Activated naive CD8-positive, alpha-beta T cell treated with anti-CD3 and anti-CD28 coated beads for 36 hours (primary cell): ENCODE measurements at places on chromosomes 13 and 19. TPM values are rescaled to one million over a fixed set of nuclear protein-coding genes. Genes with fewer than 3 reads are reported as not detected.
A peak's percentile ranks its signal among the peaks of the same experiment; 100 is the strongest.

- DNase-seq = no peak
Measured at GRCh38 chr13:113888701-113889330, 24.9 kb upstream of the GAS6 start.

- DNase-seq = no peak
Measured at GRCh38 chr19:2231621-2232221, 4.4 kb downstream of the PLEKHJ1 start.

GRCh38 chr13:29758531-29759114, 91.8 kb downstream of the UBL3 start:
- DNase-seq = peak; percentile 66

DNA sequence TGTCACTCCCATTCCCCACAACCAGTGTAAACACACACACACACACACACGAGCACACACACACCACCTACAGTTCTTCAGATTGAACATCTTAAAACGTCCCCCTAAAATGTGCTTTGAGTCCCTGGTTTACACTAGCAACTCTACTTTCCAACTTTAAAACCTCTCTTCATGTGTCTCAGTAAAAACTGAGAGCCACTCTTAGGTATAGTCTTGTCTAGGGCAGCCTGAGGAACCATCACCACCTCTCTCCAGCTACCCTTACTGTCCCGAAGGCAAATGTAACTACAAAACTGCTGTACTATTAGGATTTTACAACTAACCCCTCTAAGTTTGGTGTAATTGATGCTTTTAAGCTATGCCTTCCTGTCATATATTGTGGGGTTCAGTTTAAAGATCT, 1501.6 kb upstream of the MIR17HG start:
- DNase-seq = no peak

DNA sequence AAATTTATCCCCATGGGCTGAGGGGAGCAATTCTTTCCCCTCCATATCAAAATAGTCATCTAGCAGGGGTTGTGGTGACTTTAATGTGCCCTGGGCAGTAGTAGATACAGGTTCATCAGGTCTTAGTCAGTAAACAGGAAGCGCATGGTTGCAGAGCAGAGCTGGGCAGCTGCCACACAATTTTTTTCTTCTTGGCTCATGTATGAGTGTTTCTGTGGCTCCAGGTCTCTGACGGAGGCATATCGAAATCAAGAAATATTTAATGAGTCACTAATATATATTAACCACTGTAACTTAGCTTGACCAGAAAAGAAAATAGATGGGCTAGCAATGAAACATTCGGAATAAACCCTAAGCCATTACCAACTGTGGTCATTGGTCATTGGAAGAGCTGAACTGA, 68.4 kb upstream of the UBL3 start:
- no peak for DNase-seq

DNA sequence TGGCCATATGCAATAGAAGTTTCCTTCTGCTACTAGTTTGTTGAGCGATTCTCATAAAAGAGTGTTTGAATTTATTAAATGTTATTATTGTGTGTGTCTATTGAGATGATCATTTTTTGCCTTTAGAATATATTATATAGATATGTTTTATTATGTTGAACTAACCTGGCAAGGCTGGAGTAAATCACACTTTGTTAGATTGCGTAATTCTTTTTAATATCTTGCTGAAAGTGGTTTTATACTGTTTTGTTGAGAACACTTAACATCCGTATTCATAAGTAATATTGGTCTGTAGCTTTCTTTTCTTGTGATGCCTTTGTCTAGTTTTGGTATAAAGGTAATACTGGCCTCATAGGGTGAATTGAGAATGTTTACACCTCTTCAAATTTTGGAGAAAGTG, 574.3 kb upstream of the PCDH20 start:
- DNase-seq = no peak

DNA sequence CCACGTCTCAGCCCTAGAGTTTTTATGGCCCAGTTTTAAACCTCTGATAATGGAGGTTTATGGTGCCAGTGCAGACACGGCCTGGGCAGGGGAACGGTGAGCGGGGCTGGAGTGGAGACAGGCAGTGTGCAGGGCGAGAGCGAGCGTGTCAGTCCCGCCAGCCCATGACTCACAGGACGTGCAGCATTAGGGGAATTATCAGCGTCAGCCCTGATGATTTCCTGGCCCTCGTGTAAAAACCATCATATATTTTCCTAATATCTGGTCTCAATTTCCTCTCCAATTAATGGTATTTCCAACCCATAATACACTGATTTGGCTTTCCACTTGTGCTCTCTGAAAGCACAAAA, 104.6 kb upstream of the VSTM2B start:
- no peak for DNase-seq

- peak; percentile 21 for DNase-seq
Measured at GRCh38 chr13:106534639-106535551, 567 bp downstream of the EFNB2 start.

DNA sequence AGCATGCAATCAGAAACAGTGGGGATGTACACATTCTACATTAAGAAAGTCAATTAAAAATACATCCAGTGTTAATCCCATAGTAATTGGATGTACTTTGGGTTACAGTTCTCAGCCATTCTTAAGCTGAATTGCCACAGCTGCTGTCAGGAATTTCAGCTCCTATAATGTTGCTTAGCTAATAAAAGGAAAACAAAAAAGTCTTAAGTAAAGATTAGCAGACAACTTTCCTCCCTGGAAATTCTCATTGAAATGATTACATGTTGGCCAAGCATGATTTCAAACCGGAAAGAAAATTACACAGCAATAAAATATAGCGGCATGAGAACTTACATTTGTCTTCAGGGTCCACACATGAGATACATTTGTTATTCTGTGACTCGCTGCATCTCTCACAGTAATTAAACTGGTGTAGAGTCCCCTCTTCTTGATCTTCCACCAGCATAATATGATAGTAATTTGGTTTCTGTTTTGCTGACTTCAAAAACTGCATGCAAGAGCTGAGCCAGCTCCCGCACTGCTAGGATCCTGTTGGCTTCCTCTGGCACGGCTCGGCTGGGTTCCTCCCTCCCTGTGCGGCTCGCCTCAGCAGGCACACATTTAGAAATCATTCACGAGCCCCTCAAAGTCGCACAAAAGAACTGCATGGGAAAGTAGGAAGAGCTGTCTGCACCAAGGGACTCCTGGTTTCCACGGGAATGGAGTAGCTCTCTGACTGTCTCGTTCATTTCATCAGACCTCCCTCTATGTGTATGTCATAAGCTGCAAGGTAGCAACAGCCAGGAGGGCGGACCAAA, at the start of gene HTR2A:
HTR2A (minus strand) TSS at position 713 of the 797 bp plus-strand sequence. CDS start 1,147 bp downstream, outside the sequence.
- DNase-seq = no peak

- DNase-seq = no peak
Measured at GRCh38 chr13:34143637-34144036, 325.7 kb downstream of the RFC3 start.

GRCh38 chr19:50255115-50255514, 51.7 kb downstream of the MYH14 start:
- DNase-seq = no peak

The ARL11 gene
- 1.1 TPM for total RNA-seq

The MEDAG gene
- total RNA-seq = not detected

The ZNF382 gene
- 9.3 TPM for total RNA-seq

The SOX21 gene
- total RNA-seq = not detected
